SJSA1 (cell line): ENCODE measurements at places on chromosomes 2 and 18. TPM values are rescaled to one million over a fixed set of nuclear protein-coding genes. Genes with fewer than 3 reads are reported as not detected.

- no peak overlapping the region for H3K4me3 ChIP-seq
- no peaks in the 10 kb centered on the region for H3K27me3 ChIP-seq
- no peak overlapping the region for H3K27ac ChIP-seq
- H3K36me3 ChIP-seq: no peaks in the 10 kb centered on the region
- no peak for DNase-seq
Observed at GRCh38 chr18:63205791-63206252, 113.7 kb downstream of the BCL2 start.

The PRSS56 gene
- not detected in 2 replicates for total RNA-seq

DNA sequence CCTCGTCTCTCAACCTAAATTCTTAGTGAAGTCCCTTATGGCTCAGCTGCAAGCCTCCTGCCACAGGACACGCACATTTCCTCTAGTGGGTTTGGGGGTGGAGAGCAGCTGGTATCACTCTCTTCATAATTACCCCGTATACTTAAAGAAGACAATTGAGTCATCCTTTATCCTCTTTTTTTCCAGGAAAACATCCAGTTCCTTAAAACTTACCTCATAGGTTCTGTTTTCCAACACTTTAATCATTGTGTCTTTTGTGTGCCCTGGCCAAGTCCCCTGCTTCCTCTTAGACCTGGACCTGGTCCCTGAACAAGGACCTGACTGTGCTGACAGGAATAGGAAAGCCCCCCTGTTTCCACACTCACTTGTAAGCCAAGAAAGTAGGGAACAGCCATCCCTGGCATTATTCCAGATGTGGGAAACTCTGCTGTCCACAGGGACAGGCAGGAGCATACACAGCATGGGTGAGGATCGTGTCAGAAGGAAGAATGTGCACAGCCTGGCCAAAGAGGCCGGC is 42.3 kb upstream of the MYO1B start:
- H3K4me3 ChIP-seq: no peak overlapping the region
- peak overlapping the region; percentile 36 for H3K27ac ChIP-seq
- no peaks in the 10 kb centered on the region for H3K36me3 ChIP-seq
- DNase-seq: peak; percentile 26
- no peaks in the 10 kb centered on the region for H3K27me3 ChIP-seq
- peaks cover 16% of the 10 kb centered on the region for H3K4me1 ChIP-seq

The OTOS gene
- total RNA-seq: not detected in 2 replicates

- no peaks in the 10 kb centered on the region for H3K4me1 ChIP-seq
- no peak overlapping the region for H3K4me3 ChIP-seq
- no peaks in the 10 kb centered on the region for H3K27me3 ChIP-seq
Observed at GRCh38 chr18:80229766-80230745, 17.3 kb downstream of the PARD6G start.

The CNGA3 gene
- total RNA-seq: not detected in 2 replicates
